H7 (cell line): ENCODE measurements at places on chromosomes 12 and 14. TPM values are rescaled to one million over a fixed set of nuclear protein-coding genes. Genes with fewer than 3 reads are reported as not detected.

ZDHHC22 gene
- 8.9 and 11.6 TPM in 2 replicates for total RNA-seq

CCDC175 gene
- total RNA-seq = not detected in 2 replicates

KLRC2 gene
- total RNA-seq = not detected in 2 replicates

BCL11B gene
- 5.7 and 6.1 TPM in 2 replicates for total RNA-seq

OTX2 gene
- total RNA-seq = 85.8 and 148 TPM in 2 replicates

DNAJC22 gene
- 0.15 and 0.35 TPM in 2 replicates for total RNA-seq

MAP3K9 gene
- 12.6 TPM in 2 replicates for total RNA-seq
